GM23338 (cell line): ENCODE measurements at places on chromosomes 13 and 19. TPM values are rescaled to one million over a fixed set of nuclear protein-coding genes. Genes with fewer than 3 reads are reported as not detected.

DNA sequence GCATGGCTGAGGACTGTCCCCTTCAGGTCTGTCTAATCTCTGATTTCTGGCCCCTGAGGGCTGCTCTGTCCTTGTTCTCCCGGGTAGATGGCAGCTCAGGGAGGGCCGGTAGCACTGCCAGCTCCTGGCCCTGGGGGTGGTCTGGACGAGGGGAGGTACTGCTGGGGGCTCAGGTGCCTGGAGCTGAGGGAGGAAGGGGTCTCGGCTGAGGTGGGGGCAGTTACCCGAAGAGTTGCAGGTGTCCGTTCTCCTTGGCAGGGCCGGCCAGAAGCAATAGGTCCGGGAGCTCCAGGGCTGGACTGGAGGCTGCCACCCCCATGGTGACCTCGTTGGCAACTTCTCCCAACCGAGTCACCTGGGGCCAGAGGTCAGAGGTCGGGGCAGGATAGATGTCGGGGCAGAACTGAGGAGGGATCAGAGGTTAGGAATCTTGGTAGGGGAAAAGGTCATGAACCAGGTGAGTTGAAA is 1.2 kb upstream of the EMC10 start:
- H3K4me3 ChIP-seq = no peak overlapping the region
- H3K4me1 ChIP-seq = peaks cover 10% of the 10 kb centered on the region; the same call in 1 of the 2 replicates
- H3K36me3 ChIP-seq = peaks cover 3% of the 10 kb centered on the region; the same call in 1 of the 2 replicates
- H3K27me3 ChIP-seq = no peaks in the 10 kb centered on the region
- H3K27ac ChIP-seq = no peak overlapping the region

DNA sequence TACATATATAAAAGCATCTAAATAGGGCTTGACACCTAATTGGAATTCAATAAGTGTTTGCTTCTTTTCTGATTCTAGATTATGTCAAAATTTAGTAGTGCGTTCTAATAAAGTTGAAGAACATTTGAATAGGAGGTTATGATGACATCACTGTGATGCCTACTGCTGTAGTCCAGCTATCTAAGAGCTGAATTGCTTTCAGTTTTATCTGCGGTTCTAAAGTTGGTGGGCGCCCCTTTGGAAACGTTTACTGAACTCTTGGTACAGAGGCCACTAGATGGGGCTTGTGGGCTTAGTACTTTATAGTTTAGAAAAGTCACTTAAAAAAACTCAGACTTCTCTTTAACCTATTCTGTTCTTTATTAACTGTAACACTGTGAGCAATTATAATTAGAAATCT is 776.9 kb downstream of the GPC5 start:
- no peak overlapping the region for H3K4me3 ChIP-seq
- no peak overlapping the region for H3K27ac ChIP-seq

DNA sequence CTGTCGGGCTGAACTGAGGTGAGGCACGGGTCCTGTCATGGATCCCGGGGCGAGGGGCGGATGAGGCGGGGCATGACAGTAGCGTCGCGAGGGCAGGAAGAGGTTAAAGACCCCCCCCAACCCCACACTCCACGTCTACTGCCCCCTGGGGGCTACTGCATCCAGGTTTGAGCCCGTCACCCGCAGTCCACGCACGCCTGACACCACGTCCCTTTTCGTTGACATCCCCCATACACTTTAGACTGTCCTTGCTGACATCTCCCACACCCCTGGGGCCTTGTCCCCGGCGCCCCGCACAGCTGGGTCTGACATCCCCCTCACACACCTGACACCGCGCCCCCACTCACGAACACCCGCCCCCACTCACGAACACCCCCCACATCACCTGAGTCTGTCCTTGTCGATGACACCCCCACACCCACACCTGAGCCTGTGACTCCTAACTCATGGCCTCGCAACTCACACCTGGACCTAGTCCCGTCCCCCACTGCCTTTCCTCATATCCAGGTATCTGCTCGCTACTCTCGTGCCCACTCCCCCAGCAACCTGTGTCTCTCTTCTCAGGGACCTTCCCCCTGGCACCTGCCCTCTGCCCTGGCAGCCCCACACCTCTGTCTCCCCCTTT is 416 bp downstream of the SLC25A42 start:
- H3K36me3 ChIP-seq = no peaks in the 10 kb centered on the region
- no peak for DNase-seq
- peaks cover 48% of the 10 kb centered on the region for H3K27me3 ChIP-seq
- H3K27ac ChIP-seq = no peak overlapping the region

The EIF3K gene
- total RNA-seq = 509 and 527 TPM in 2 replicates

The CALR3 gene
- total RNA-seq = 0.66 TPM in 1 of 2 replicates, not detected in the other

GRCh38 chr13:36275190-36276002 is 22.2 kb downstream of the CCDC169 start:
- no peaks in the 10 kb centered on the region; the same call in 1 of the 2 replicates for H3K36me3 ChIP-seq
- peak; percentile 85 for DNase-seq
- no peak overlapping the region for H3K4me3 ChIP-seq
- H3K4me1 ChIP-seq = peaks cover 3% of the 10 kb centered on the region; the same call in 1 of the 2 replicates
- H3K27me3 ChIP-seq = no peaks in the 10 kb centered on the region

DNA sequence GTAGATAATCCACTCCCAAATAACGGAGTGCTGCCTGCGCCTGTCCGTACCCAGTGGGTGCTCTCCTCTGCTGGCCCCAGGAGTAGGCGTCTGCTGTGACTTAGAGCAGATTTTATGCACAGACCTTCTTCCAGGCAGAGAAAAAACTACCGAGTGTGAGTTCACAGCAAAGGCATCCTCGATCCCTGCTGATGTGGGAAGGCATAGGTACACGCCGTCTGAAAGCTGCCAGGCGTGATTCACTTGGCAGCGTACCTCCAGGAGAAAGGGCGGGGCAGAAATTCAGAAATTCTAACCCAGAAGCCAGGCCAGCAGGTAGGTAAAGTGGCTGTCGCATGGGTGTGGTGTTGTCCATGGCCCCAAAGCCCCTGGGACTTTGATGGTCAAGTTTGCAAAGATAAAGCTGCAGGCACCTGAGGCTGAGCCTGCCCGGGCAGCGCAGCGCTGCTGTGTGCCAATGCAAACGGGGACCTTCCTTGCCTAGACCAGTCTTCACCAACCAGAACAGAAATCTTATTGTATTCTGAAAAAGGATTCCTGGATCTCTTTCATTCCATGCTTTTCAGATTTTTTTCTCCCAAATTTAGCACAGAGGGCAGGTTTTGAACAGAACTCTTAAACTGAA is 36.3 kb downstream of the COL4A2 start:
- H3K27ac ChIP-seq = no peak overlapping the region
- H3K27me3 ChIP-seq = no peaks in the 10 kb centered on the region
- peaks cover 22% of the 10 kb centered on the region for H3K4me1 ChIP-seq
- no peaks in the 10 kb centered on the region; the same call in 1 of the 2 replicates for H3K36me3 ChIP-seq
- no peak for DNase-seq

DNA sequence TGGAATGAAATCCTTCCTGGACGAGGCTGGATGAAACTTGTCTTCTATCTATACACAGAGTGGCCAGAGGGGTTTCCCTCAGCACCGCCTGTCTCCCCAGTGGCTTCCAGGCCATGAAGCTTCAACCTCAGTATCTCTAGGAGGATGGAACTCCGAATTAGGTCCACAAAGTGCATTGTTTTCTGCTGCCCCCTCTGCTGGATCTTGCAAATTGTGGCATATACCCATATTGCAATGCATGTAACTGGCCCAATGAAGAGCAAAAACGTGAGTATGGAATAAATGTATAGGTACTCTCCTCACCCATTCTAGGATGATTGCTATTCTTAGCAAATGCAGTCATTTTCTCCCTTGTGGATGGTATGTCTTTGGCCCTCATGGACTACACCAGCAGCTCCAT is 14.7 kb upstream of the LILRB4 start:
- H3K27ac ChIP-seq = no peak overlapping the region
- H3K4me1 ChIP-seq = no peaks in the 10 kb centered on the region
- H3K36me3 ChIP-seq = no peaks in the 10 kb centered on the region
- no peak for DNase-seq
- H3K4me3 ChIP-seq = no peak overlapping the region
- H3K27me3 ChIP-seq = no peaks in the 10 kb centered on the region

DNA sequence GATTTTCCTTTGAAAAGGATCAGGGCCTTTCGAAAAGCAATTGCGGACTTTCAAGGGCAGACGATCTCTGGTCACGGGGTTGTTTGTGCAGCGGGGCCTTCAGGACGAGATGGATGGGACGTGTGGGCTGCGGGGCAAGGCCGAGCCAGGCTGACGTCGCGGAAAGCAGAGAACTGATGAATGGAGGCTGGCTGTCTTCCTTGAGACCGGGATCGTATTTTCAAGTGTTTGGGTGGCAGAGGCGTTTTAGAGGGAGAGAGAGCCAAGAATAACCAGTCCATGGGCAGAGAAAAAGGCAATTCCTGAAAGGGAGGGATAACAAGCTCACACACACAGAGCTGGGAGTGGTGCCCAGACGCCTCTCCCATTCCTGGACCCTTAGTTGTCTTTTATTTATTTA is 138.9 kb upstream of the USP29 start:
- H3K4me3 ChIP-seq = no peak overlapping the region
- H3K36me3 ChIP-seq = peaks cover 5% of the 10 kb centered on the region; the same call in 1 of the 2 replicates
- no peak for DNase-seq
- no peaks in the 10 kb centered on the region for H3K4me1 ChIP-seq
- H3K27me3 ChIP-seq = no peaks in the 10 kb centered on the region

DNA sequence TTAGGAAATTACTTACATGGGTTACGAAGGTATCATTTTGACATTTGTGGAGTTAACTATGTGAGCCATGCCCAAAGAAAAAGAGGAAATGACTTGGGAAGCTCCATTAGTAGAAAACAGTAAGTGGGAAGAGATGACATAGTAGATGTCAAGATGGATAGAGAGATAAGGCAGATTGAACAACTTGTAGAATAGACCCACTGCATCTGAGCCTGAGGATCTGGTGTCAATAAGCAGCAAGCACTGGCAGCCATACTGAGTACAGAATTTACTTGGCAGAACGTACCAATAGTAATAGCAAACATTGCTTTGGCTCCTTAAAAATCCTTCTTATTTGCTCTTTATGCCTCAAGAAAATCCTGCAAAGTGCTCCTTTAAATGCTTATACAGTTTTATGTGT is 203.8 kb downstream of the GPC6 start:
- DNase-seq = no peak
- H3K4me3 ChIP-seq = no peak overlapping the region
- H3K27ac ChIP-seq = no peak overlapping the region
- H3K36me3 ChIP-seq = no peaks in the 10 kb centered on the region
- H3K27me3 ChIP-seq = no peaks in the 10 kb centered on the region

GRCh38 chr19:12754465-12755196 is 3.0 kb downstream of the BEST2 start:
- peak; percentile 34 for DNase-seq
- no peak overlapping the region for H3K27ac ChIP-seq
- no peaks in the 10 kb centered on the region for H3K36me3 ChIP-seq
- H3K4me3 ChIP-seq = no peak overlapping the region
- H3K27me3 ChIP-seq = peaks cover 11% of the 10 kb centered on the region; the same call in 1 of the 2 replicates

- H3K27me3 ChIP-seq = no peaks in the 10 kb centered on the region
- no peaks in the 10 kb centered on the region for H3K36me3 ChIP-seq
- H3K4me1 ChIP-seq = peaks cover 12% of the 10 kb centered on the region
- no peak for DNase-seq
These were observed 6.6 kb downstream of the FZR1 start for GRCh38 chr19:3512562-3513228.

GRCh38 chr19:7072541-7072940 is 3.0 kb downstream of the ZNF557 start:
- no peaks in the 10 kb centered on the region for H3K4me1 ChIP-seq
- no peak overlapping the region for H3K4me3 ChIP-seq
- no peak overlapping the region for H3K27ac ChIP-seq
- H3K27me3 ChIP-seq = no peaks in the 10 kb centered on the region
- peaks cover 22% of the 10 kb centered on the region for H3K36me3 ChIP-seq
- DNase-seq = no peak

GRCh38 chr13:61286148-61286745 is 129.4 kb downstream of the PCDH20 start:
- H3K4me3 ChIP-seq = no peak overlapping the region
- H3K27me3 ChIP-seq = no peaks in the 10 kb centered on the region
- DNase-seq = peak; percentile 66

DNA sequence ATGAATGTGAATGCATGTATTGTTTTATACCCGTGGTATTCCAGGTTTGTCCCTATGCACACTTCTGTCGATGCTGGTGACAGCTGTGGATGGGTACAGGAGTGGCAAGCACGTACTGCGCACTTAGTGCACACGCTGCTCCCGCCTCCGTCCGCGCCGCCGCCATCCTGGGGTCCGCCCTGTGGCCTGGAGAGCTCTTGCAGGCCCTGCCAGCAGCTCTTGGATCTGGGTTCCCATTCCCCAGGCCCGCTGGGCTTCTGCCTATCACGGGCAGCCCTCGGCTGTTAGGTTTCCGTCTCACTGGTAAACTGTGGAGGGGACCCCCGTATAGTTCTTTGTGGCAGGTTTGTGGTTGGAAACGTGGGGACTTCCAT is 4.0 kb downstream of the GNA11 start:
- H3K4me3 ChIP-seq = no peak overlapping the region
- peaks cover 14% of the 10 kb centered on the region for H3K4me1 ChIP-seq
- no peak for DNase-seq
- H3K36me3 ChIP-seq = no peaks in the 10 kb centered on the region

- peak overlapping the region; percentile 57; the same call in 1 of the 2 replicates for H3K27ac ChIP-seq
- DNase-seq = peak; percentile 51
- H3K4me1 ChIP-seq = peaks cover 19% of the 10 kb centered on the region
- peaks cover 6% of the 10 kb centered on the region; the same call in 1 of the 2 replicates for H3K36me3 ChIP-seq
These were observed 72.0 kb upstream of the GPR183 start for GRCh38 chr13:99378985-99379733.

- peak; percentile 41 for DNase-seq
- no peak overlapping the region for H3K27ac ChIP-seq
- no peaks in the 10 kb centered on the region for H3K27me3 ChIP-seq
- no peak overlapping the region for H3K4me3 ChIP-seq
- no peaks in the 10 kb centered on the region for H3K4me1 ChIP-seq
These were observed 17.5 kb upstream of the FLT3 start for GRCh38 chr13:28117689-28118377.

- H3K4me1 ChIP-seq = no peaks in the 10 kb centered on the region
- no peak for DNase-seq
- no peak overlapping the region for H3K27ac ChIP-seq
- H3K36me3 ChIP-seq = no peaks in the 10 kb centered on the region
- H3K4me3 ChIP-seq = no peak overlapping the region
- no peaks in the 10 kb centered on the region for H3K27me3 ChIP-seq
These were observed 349.0 kb downstream of the EFNB2 start for GRCh38 chr13:106186366-106187030.

DNA sequence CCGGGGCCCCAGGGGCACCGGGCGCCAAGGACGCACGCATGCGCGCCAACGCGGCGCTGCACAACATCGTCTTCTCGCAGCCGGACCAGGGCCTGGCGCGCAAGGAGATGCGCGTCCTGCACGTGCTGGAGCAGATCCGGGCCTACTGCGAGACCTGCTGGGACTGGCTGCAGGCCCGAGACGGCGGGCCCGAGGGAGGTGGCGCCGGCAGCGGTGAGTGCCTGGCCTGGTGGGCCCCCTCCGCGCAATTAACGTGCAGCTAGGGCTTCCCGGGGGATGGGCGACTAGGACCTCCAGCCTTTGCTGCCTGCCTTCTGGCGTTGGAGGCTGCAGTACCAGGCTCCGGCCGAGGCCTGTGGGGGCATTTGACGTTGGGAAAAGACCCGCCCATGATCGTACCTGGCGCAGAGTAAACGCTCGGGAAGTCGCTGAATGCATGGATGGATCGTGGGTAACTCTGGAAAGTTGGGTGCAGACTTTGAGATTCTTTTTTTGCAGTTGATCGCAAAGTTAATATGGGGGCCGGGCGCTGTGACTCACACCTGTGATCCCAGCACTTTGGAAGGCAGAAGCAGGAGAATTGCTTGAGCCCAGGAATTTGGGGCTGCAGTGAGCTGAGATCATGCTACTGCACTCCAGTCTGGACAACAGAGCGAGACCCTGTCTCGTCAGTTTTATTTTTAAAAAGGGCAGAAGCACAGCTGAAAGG is 7.3 kb downstream of the APC2 start:
- no peaks in the 10 kb centered on the region for H3K27me3 ChIP-seq
- no peak overlapping the region for H3K4me3 ChIP-seq
- H3K27ac ChIP-seq = no peak overlapping the region
- DNase-seq = peak; percentile 82

GRCh38 chr19:18333680-18334079 is 6.7 kb upstream of the PGPEP1 start:
- DNase-seq = no peak
- H3K4me1 ChIP-seq = peaks cover 3% of the 10 kb centered on the region
- no peaks in the 10 kb centered on the region for H3K27me3 ChIP-seq
- H3K36me3 ChIP-seq = no peaks in the 10 kb centered on the region
